Thymus (tissue), 14 donors: ENCODE measurements at places on chromosomes 12 and 14. TPM values are rescaled to one million over a fixed set of nuclear protein-coding genes. Genes with fewer than 3 reads are reported as not detected.

Gene ALX1
- total RNA-seq, result 0.05 TPM

Gene RASAL1
- 1.7 TPM for total RNA-seq

Gene FITM1
- total RNA-seq, result 0.80 TPM

Gene CPNE6
- 0.05 TPM for total RNA-seq
